Activated T-cell treated with anti-CD3 and anti-CD28 coated beads, Interleukin-2, amount 50 U/mL, for 1 hour (primary cell): ENCODE measurements at places on chromosomes 4 and X.

DNA sequence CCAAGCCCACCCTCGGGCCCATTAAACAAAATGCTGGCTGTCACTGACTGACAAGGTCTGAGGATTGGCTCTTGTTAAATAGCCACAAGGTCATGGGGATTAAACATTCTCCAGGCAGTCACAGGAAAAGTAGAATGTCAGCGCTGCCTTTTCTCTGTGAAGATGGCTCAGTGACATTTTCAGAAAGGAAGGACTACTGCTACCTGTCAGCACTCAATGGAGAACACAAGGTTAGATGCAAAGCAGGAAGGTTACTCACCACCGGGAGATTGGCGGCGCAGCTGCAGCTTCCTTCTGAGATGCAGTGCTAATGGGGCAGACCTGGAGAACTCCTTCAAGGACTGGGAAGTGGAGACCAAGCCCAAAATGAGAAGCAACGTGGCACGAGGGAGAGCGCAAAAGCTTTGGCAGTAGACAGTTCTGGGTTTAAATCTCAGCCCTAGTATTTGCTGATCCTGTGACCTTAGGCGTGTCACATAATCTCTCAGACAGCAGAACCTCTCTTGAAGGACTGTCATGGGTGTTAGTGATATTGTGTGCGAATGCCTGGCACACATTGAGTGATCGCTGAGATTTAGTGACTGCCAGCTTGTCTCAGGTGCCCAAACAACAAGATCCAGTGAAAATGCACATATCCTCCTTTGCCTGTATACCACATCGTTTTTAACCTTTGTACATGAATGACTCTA lies 213.1 kb upstream of the BOD1L1 start:
- DNase-seq, result no peak

DNA sequence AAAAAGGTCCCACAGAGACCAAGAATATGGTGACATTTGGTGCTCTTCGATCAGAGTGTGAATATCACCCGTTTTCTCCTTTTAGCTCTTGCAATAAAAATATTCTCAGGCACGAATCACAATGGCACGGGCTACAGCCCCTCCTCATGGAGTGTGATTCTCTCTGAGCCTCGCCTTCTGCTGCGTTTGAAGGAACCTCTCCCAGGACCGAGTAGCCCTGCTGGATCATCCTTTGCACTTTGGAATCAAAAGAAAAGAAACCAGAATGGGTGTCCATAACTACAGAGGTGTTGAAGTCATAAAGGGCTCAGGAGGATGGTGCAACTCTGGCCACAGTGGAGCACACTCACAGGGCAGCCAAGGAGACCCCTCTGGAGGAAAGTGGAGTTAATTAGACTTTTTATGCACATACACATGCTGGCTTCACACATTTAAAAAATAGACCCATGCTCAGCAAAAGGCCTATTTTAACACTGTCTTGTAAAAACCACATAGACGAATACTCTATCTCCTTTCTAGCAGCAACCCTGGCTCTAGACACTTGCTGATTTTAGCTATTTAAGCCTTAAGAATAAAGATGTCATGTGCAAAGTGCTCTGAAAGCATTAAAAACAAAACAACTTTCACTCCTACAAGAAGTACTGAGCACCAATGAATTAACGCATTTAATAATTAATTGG lies 19.1 kb downstream of the MAML3 start:
- no peak for DNase-seq

DNA sequence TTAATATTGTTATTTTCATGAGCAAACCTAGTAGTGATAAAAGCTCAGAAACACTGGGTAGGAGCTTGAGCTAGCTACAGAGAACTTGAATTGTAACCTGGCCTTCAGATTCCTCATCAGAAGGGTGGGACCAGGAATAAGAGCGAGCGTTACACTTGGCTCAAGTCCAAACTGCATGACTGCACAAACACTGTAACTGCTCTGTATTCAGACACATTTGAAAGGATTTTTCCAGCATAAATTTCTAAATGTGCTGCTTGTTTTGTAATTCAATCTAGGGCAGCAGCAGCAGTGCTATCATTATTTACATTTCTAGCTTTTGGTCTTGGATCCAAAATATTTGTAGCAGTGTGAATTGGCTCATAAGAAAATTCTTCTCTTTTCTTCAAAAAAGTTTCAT lies 133.0 kb upstream of the TMLHE start:
- no peak for DNase-seq

- no peak for DNase-seq
Measured at GRCh38 chr4:40937140-40937725, 187.5 kb downstream of the NSUN7 start.

DNA sequence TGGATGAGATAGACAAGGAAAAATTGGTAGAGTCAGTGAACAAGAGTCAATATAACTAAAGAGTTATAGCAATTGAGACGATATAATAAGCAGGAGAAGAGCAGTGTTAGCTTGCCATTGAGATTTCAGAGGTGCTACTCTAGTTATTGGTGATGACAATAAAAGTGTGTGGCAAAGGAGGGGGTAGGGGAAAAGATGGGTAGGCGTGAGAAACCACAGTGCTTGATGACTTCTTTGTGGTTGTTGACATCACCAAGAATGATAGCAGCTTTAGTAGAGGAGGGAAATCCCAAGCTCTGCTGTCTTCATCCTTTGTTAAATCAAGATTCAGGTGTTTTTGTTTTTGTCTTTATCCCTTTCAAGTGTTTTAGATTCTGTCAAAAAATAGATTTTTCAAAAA lies 179.9 kb upstream of the PPP3CA start:
- DNase-seq, result no peak

GRCh38 chrX:10926404-10926803 lies 184.7 kb upstream of the HCCS start:
- no peak for DNase-seq
